ENCODE measurements at places on chromosomes 7 and 10.

DNA sequence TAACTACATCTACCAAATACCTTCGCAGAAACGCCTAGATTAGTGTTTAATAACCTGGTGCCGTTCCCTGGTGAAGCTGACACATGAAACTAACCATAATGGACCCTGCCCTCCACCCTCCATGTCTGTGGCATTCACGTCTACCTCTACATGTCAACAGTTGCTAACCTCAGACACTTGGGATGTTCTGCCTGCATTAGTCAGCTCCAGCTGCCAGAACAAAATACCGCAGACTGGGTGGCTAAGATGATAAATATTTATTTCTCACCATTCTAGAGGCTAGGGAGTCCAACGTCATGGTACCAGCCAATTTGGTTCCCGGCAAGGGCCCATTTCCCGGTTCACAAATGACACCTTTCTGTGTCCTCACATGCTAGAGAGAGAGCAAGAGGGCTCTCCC is 118.5 kb upstream of the CHST15 start:
- DNase-seq, result no peak

- DNase-seq, result no peak
Measured at GRCh38 chr10:119246862-119247549, 39.6 kb downstream of the GRK5 start.

DNA sequence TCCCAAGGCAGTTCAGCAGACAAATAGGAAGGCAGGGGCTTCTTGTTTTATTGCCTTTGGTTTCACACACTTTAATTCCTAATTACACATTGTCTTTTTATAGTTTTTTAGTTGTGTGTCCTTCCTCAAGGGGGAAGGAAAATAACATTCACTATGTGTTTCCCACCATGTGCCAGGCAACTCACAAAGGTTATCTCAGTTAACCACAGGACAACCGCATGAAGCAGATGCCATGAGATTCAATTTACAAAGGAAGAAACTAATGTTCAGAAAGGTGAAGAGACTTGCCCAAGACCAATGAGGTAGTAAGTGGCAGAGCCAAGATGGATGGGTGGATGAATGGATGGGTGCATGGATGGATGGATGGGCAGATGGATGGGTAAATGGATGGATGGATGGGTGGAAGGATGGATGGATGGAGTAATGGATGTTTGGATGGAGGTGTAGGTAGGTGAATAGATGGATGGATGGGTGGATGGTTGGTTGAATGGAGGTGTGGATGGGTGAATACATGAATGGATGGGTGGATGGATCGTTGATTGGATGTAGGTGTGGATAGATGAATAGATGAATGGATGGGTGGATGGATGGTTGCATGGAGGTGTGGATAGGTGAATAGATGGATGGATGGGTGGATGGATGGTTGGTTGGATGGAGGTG is 77.9 kb downstream of the ARHGAP22 start:
- DNase-seq, result no peak

GRCh38 chr10:98370831-98371820 is 43.9 kb downstream of the PYROXD2 start:
- no peak for DNase-seq

DNA sequence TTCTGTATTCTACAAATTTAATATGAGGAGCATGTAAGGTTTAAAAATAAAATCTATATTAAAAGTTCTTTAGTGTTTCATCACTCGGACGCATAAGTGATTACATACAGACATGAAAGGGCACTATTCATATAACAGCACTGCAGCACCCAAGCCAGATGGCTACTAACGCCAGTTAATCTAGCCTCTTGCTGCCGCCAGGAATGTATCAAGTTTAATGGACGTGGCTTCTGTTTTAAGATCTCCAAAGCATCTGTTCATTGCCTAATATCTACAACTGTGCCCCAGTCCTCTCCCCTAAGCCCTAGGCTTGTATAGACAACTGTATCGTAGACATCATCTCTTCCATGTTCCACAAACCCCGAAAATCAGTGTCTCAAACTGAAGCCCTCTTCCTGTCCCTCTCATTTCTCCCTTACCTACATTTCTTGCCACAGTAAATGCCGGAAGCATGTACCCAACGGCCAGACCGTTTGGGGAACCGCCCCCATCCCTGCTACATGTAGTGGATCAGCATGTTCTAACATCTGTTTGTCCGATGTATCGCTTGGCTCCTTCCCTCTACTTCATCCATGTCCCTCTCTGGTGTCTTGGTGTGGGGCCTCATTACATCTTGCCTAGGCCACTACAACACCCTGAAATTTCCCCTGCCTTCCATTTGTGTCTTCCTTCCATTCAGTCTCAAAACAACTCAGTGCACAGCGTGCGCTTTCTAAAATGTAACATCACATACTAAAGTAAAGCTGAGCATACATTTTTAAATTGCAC is 147.5 kb upstream of the RSU1 start:
- no peak for DNase-seq

- DNase-seq, result no peak
Measured at GRCh38 chr7:88485821-88486220, 179.1 kb upstream of the STEAP4 start.

DNA sequence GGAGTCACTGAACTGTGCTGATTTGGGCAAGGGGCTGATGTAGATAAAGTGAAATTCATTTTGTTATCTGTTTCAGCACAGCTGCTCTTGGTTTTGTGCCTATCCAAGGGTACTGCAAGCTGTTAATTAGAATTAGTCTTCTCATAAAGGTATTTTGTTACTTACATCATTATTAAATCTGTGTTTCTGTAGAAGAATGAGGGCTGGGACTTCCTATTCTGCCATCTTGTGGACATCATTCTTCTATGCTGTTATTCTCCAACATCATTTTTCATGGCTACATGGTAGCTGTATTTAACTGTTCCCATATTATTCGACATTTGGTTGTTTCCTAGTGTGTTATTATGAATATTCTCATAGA is 76.2 kb upstream of the CCDC71L start:
- no peak for DNase-seq

DNA sequence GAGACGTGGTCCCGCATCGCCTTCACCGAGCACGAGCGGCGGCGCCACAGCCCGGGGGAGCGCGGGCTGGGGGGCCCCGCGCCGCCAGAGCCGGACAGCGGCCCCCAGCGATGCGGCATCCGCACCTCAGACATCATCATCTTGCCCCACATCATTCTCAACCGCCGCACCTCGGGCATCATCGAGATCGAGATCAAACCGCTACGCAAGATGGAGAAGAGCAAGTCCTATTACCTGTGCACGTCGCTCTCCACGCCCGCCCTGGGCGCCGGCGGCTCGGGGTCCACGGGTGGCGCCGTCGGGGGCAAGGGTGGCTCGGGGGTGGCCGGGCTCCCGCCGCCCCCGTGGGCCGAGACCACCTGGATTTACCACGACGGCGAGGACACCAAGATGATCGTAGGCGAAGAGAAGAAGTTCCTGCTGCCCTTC is 737 bp downstream of the CNNM2 start:
- peak; percentile 53 for DNase-seq

DNA sequence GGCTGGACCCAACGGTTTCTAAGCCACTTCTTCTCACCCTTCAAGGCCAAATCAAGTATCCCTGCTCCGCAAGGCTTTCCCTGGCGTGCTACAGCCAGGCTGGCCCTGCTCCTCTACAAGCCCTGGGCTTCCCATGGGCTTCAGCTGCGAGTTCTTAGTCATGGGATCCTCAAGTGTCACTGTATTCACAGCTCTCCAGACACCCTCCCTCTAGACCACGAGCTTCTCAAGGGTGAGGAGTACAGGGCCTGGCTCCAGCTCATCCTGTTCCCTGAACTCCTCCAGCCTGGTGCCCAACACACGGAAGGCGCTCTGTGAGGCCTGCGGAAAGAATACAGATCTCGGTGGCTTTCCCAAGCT is 38.8 kb downstream of the FAM53B start:
- DNase-seq, result no peak

GRCh38 chr7:74026406-74026902 is 1.5 kb upstream of the ELN start:
- no peak for DNase-seq

DNA sequence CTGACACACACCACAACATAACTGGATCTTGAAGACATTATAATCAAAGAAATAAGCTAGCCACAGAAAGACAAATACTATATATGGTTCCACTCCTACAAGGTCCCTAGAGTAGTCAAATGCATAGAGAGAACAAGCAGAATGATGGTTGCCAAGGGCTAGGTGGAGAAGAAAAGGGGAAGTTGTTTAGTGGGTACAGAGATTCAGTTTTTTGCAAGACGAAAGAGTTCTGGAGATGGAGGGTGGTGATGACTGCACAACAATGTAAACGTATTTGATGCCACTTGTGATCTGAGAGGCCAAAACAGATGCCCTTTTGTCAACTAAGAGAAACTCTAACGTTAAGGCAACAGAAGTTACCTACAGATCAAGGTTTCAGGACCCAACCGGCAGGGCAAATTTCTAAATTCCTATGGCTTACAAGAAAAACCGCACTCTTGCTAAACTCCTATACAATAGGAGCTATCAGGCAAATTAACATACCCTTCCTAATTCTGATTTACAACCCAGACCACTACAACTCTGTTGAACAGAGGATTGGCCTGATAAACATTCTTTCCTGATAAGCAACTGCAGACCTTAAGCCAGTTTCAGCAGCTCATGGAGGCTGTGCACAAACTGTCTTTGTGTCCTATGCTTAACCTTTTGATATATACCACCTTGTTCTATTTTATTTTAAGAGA is 69.0 kb downstream of the FAM107B start:
- no peak for DNase-seq

DNA sequence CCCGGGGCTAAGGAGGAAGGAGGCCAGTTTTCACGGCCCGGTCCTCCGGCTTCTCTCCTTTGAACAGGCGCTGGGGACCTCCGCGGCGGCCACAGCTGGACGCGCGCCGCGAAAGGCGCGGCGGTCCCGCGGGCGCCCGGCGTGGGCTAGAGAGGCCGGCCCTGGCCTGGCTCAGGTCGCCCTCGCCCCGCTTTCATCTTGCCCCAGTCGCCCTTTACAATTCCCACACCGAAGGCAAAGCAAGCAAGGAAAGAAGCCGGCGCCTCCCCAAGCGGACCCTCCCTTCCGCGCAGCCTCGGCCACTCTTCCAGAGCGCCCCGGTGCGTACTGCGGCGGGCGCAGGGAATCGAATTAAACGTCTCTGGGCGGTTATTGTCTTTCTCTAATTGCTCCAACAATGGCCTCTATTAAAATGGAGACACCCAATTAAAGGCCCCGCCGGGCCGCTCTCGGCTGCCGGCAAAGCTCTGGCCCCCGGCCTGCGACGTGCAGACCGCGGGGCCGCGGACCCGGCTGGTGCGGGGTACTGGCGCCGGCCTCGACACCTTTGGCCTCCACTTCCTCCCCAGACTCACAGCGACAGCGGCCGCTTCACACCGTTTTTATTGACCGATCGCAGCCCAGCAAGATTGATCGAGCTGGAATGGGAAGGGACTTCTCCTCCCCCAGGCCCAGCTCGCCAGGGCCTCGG is 4.5 kb upstream of the GATA3 start:
- DNase-seq, result no peak

GRCh38 chr7:103593691-103594090 is 147.7 kb upstream of the SLC26A5 start:
- DNase-seq, result no peak

GRCh38 chr10:129972966-129973673 is 9.0 kb upstream of the EBF3 start:
- DNase-seq, result no peak

DNA sequence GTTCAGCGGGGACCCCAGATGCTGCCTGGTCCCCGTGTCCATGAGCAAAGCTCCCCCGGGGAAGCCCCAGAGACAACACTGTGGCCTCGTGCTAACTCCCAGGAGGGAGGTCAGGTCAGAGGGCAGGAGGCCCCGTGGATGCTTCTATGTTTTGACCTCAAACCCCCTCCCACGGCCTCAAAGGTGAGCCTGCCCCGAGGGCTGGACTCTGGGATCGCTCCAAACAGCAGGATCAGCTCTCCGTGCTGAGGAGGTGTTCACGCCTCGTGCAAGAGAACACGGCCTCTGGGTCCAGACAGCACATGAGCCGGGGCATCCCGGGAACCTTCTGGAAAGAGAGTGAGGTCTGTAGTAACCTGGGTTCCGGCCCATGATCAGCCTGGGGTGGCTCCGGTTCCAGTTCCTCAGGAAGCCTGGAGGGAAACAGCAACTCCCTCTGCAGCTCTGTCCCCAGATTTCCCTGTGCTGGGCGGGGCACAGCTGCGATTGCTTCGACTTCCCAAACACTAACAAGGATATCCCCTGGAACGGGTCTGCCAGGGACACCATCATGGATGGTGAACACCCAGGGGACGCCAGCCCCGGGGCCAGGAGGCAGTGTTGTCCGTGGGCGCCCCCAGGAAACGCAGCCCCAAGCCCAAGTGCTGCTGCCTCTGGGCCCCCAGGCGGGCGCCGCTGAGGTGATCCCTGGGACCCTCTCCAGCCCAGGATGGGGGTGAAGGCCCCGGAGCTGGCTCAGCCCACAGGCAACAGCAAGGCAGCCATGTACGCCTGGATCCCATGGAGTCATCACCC is 18.0 kb upstream of the INPP5A start:
- peak; percentile 27 for DNase-seq

DNA sequence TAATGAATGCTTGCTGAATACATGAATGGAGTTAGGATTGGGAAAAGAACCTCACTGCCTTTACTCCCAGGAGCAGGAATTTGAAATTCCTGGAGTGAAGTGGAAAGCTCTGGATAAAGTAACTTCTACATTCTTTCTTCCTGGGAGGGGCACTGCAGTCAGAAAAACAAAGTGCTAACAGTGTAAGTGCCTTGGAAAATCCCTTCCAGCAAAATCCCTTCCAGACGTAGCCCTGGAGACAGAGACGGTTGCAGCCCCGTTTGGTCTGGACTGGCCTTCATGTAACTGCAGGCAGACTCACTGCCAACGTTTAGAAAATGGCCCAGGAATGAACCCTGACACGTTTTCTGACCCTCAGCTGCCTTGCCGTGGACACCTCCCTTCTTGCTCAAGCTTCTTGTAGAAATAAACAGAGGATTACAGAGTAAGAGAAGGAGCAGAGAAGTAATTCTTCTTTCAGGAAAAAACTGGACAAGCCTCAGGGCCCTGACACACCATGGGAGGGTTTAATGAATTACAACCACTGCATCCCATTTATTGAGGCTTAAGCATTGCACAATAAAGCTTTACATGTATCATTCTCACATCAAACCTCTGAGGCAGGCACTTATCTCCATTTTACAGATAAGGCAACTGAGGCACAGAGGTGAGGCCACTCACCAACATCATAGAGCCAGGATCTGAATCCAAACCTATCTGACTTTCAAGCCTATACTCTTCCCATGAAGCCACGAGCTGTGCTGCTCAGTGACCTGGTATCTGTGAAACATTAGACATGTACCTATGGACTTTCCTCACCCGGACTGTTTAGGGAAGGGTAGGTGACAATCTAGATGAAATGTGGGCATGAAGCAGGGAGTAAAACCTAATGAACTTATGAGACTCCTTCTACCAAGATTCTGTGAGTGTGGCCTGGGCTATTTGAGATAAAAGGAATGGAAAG is 7.8 kb downstream of the ITPRIP start:
- DNase-seq, result no peak
